Activated CD4-positive, alpha-beta T cell treated with anti-CD3 and anti-CD28 coated beads, Interleukin-2, amount 50 U/mL, for 4 hours (primary cell): ENCODE measurements at places on chromosomes 16 and 17.

DNA sequence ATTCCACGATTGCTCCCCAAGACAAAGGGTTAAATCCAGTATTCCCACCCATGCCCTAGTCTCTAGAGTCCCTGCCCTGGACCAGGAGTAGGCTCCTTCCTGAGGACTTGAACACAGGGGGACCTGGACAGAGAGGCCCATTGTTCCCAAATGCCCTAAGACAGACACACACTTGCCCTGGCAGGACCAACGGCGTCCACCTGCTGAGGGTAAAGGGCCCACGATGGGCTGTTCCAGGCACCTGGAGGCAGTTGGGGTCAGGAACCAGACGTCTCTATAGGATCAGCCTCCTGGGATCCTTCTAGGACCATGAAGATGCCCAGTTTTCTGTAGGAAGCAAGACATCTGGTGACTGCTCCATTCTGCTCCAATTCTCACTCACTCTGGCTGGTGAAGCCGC lies 39.3 kb downstream of the TNFRSF13B start:
- no peak for DNase-seq

DNA sequence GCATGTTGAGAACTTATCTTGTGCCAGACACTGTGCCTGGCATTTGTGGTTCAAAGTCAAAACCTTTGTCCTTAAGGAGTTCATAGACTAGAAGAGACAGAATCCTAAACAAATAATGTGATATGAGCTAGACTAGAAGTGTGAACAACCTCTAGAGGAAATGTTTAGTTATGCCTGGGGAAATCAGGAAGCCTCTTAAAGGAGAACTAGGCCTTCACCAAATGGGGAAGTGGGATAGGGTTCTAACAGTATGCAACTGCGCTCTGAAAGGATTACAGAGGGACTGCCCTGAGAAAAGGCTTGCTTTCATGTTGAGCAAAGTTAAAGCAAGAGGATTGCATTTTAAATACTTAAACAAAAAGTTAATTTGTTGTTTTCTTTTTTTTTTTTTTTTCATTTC lies 4.9 kb downstream of the RUNDC1 start:
- DNase-seq, result no peak

DNA sequence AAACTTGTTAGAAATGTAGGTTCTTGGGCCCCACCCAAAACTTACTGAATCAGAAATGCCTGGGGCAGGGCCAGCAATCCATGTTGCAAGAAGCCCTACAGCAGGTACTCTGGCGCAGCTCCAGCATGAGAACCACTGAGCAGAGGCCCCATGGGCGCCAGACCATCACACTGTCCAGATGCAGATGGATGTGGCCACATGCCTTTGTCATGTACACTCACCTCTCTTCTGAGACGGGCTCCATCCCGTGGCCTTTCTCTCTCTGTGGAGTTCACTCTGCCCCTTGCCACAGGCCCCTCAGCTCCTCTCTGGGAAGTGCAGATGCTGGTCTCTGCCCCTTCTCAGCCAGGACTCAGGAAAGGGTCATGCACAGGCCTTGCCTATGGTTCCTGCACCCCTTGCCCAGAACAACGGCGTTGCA lies 2.3 kb upstream of the CCNF start:
- no peak for DNase-seq

GRCh38 chr16:66705790-66706505 lies 9.4 kb upstream of the CMTM4 start:
- no peak for DNase-seq

DNA sequence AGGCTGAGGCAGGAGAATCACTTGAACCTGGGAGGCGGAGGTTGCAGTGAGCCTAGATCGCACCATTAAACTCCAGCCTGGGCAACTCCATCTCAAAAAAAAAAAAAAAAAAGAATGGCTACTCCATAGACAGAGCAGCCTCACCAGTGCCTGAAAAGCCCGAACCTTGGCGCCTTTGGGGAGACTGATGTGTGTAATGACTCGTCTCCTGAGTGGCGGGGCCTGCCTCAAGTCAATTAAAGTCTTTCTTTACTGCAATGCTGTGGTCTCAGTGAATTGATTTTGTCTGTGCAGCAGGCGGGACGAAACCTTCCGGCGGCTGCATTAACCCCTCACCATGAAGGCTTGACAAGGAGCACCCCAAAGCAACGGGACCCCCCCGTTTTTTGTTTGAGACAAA lies 3.5 kb upstream of the UQCC4 start:
- DNase-seq, result no peak

- DNase-seq, result peak; percentile 2
These were observed at the start of gene RPRML for GRCh38 chr17:46979147-46979863. TSS of gene RPRML (minus strand) at chr17:46979253. CDS start at chr17:46979007, 246 bp downstream.

DNA sequence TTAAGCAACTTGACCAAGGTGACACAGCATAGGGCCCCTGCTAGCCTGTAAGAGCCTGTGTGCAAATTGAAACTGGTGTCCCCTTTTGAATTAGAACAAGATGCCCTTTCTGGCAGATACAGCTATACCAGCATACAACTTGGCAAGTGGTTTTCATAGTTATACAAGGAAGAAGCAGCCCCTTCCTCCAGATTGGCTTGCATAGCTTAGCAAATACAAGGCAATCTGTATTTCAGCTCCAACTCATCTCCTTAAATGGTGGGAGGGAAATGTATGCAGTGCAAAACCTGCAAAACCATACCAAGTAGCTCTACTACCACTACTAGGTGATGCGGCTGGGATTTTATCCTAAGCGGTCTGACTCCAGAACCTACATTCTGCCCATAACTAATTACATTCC lies 427.1 kb downstream of the HAPSTR1 start:
- DNase-seq, result no peak

DNA sequence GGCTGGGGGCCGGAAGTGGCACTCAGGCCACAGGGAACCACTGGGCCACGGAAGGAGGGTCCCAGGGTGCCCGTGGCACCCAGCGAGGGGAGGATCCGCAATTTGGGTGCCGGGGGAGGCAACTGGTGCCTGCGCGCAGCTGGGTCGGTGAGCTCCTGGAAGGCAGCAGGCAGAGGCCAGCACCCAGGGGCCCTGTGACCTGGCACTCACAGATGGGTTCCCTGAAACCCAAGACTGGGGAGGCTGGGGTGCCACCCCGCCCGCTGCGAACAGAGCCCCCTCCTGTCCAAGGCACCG lies 663 bp downstream of the SSTR5 start:
- DNase-seq, result no peak

- no peak for DNase-seq
These were observed 8.8 kb upstream of the ZNF263 start for GRCh38 chr16:3274490-3274889.

DNA sequence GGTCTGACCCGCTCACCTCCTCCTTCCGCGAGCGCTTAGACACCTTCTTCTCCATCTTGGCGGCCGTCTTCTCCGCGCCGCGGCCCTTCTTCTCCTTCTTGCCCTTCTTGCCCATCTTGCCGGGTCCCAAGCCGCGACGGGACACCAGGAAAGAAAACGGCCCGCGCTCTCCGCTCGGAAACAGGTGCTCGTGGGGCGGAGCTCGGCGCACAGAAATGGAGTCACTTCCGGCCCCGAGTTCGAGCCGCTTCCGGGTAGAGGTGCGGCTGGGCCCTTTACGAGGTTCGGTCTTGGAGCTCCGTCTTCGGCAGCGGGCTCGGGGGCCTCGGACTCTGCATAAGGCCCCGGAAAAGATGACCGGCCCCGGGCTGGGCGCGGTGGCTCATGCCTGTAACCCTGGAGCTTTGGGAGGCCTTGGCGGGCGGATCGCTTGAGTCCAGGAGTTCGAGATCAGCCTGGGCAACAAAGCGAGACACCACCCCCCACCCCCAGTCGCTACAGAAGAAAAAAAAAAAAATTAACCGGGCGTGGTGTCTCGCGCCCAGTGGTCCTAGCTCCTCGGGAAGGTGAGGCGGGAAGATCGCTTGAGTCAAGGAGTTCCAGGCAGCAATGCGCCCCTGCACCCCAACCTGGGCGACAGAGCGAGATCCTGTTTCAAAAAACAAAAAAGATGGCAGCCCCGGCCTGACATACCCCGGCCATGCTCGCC lies at the start of gene KLHDC4:
Gene KLHDC4, minus strand, starts transcription at position 211 of the 709 bp plus-strand sequence. Its CDS starts 96 bp downstream, at position 115.
- peak; percentile 87 for DNase-seq

DNA sequence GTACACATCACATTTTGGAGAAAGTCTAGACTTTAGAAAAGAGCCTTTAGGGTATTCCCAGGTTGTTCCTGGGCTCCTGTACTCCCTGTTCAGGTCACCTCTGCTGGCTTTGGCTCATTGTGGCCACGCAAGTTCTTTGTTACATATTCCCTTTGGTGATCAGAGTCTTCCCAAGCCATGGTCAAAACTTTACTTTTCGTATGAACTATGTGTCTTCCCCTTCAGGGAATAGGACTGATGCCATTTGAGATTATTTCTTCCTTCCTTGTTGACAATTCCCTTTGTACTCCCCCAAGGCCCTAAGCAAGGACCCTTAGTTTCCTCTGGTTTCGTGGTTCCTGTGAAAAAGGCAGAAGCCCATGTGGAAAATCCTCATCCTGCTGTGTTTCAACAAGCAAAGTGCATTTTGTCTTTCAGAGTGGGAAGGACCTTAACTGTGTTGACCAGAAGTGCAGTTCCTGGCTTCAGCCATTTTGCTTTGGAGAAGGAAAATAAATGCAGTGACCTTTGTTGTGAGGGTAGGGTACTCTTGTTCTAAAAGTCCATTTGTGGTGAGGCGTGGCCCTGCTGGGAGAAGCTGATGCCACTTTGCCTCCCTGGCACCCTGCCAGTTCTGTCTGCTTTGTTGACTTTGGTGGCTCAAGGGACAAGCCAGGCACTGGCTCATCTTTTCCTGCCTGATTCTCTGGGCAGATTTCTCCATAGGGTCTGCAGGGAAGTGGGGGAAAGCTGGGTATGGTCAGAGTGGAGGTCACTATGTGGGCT lies 55.1 kb downstream of the ZNRF1 start:
- DNase-seq, result no peak

DNA sequence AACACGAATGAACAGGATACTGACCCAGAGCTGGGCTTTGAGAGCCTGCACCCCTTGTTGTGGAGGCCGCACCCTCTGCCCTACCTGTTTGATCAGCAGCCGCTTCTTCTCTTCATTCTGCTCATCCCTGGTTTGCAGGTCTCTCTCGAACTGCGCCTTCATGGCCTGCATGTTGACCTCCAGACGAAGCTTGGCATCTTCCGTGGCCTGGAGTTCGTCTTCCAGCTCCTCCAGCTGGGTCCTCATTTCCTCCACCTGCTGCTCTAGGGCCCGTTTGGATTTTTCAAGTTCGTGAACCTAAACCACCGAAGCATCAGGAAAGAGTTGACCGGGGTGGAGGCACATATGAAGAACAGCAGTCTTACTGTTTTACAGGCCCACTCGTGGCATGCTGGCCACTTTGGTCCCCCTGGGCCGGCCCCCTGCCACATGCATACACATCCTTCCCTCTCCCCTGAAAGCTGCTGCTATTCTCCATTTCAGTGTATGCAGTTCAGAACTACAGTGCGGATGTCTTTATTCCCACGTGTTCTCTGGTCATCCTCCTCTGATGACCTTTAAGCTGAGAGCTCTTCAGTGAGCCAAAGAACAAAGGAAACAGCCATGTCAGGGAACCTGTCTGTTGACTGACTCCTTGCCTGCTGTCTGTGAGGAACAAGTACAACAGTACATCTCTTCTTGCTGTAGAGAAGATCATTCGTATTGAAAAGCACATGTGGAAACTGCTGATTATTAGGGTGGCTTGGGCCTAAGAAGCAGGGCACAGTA lies 54.8 kb downstream of the NDEL1 start:
- no peak for DNase-seq

- no peak for DNase-seq
These were observed 40.1 kb downstream of the CMC2 start for GRCh38 chr16:80966617-80967016.

GRCh38 chr17:61399131-61400065 lies at the start of gene TBX2:
TSS of gene TBX2 (plus strand) at chr17:61399843. CDS start at chr17:61400177, 334 bp downstream.
- DNase-seq, result no peak

DNA sequence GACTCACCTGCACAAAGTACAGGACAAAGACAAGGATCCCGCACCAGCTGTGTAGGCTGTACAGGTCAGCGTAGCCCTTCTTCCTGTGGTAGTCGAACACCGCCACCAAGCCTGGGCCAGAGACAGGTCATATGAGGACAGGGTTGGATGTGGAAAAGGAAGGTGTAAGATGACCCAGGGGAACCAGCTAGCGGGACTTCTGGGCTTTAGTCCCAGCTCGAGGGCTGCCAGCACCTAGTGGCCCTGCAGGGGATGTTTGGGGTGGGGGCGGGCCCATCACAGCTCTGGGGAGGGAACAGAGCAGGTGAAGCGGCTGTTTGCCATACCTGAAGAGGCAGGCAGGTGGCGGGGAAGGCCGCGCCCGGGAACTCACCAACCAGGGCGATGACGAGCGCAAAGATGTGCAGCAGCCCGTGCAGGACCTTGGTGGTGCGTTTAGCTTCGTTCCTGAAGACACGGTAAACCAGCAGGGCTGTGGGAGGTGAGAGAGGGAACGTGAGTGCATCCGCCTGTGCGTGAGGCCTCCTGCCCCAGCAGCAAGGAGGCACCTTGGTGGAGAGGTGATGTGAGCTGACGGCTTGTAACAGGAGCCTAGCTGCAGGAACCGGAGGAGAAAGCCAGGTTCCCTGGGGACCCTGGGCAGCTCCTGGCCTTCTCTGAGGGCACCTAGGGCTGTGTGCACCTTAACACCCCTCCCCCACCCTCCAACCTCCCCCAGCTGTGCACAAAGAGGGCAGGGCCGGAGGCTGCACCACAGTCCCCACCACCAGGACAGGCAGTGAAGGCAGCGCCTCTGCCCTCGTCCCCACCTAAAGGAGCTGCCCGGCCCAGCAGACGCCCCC lies 10.2 kb downstream of the CYB561 start:
- DNase-seq, result no peak

- no peak for DNase-seq
These were observed 53.1 kb downstream of the CMIP start for GRCh38 chr16:81497690-81498089.

- DNase-seq, result no peak
These were observed 15.9 kb downstream of the POLR3E start for GRCh38 chr16:22312897-22313781.

DNA sequence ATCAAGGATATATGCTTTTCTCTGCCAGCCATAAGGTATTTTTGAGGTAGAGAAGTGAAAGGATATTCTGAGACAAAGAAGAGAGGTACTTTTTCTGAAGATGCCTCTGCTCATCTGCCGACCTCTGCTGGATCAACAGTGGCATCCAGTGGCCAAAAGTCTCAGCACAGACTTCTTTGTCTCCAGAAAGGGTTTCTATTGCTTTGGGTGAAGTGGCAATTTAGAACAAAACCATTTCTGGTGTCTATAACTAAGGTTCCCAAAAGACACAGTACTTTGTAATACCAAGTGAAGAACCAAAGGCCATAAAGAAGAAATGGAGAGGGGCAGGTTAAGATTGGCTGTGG lies 155.2 kb upstream of the C17orf78 start:
- DNase-seq, result no peak

DNA sequence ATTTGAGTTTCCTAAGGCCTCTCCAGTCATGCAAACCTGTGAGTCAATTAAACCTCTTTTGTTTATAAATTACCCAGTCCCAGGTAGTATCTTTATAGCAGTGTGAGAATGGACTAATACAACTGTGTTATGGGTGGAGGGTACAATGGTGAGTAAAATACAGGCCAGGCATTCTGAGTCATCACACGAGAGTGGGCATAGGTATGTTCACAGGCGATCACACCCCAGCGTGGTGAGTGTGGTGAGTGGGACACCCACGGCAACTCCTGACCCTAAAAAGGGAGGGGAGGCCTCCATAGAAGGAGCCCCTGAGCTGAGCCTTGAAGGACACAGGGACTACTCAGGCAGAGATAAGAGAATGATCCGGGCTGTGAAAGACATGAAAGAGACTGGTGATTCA lies 22.6 kb upstream of the MAPT start:
- no peak for DNase-seq

GRCh38 chr17:73358668-73359067 lies 46.9 kb upstream of the CDC42EP4 start:
- no peak for DNase-seq

- DNase-seq, result no peak
These were observed 477 bp upstream of the SLC47A1 start for GRCh38 chr17:19533036-19533717.
